ENCODE measurements at places on chromosomes 16 and 17. TPM values are rescaled to one million over a fixed set of nuclear protein-coding genes. Genes with fewer than 3 reads are reported as not detected.

The SPNS2 gene
- 22.5 TPM for total RNA-seq

The LAT gene
- 2.9 TPM for total RNA-seq

The AANAT gene
- total RNA-seq: 18.0 TPM

The DEXI gene
- total RNA-seq: 34.6 TPM

The GRIN2A gene
- 4.3 TPM for total RNA-seq

The ZNF19 gene
- 13.4 TPM for total RNA-seq

The RPAIN gene
- 83.3 TPM for total RNA-seq

The TPSG1 gene
- total RNA-seq: not detected

The SLC38A8 gene
- total RNA-seq: 6.6 TPM

The SDK2 gene
- total RNA-seq: 16.2 TPM

The HS3ST4 gene
- total RNA-seq: 1.7 TPM

The NHLRC4 gene
- 0.66 TPM for total RNA-seq

The KRTAP9-4 gene
- total RNA-seq: not detected

The TMEM88 gene
- total RNA-seq: 4.4 TPM

The MPHOSPH6 gene
- total RNA-seq: 45.2 TPM

The SULT1A2 gene
- total RNA-seq: not detected
